ENCODE measurements at places on chromosomes 6 and 20.

DNA sequence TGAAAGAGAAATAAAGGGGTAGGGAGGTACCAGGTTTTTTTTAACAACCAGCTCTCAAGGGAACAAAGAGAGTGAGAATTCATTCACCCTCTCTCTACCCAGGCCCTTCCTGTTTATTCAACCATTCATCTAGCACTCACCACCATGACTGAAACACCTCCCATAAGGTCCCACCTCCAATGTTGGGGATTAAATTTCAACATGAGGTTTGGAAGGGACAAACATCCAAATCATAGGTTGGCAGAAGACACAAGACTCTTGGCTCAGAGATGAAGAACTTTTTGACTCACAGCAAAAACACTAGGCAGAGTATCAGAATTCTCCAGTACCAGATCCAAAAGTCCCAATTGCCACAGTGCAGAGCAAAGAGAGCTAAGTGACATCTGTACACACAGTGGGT lies 186.3 kb downstream of the EDN1 start:
- DNase-seq, result no peak

DNA sequence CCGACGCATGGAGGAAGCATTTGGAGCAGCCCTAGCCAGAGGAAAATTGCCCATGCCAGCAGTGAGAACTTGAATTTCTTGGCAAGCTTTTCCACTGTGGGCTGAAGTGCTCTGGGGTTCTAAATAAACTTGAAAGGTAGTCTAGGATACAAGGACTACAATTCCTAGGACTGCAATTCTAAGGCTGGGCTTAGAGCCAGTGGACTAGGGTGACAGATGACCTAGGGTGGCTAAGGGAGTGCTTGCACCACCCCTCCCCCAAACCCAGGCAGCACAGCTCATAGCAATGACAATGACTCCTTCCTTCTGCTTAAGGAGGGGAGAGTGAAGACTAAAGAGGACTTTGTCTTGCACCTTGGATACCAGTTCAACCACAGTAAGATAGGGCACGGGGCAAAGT lies 122.3 kb downstream of the THBS2 start:
- no peak for DNase-seq

- DNase-seq, result no peak
Measured at GRCh38 chr6:155436981-155437749, 18.5 kb downstream of the NOX3 start.

GRCh38 chr20:38153401-38153800 lies 11.7 kb downstream of the TGM2 start:
- no peak for DNase-seq

DNA sequence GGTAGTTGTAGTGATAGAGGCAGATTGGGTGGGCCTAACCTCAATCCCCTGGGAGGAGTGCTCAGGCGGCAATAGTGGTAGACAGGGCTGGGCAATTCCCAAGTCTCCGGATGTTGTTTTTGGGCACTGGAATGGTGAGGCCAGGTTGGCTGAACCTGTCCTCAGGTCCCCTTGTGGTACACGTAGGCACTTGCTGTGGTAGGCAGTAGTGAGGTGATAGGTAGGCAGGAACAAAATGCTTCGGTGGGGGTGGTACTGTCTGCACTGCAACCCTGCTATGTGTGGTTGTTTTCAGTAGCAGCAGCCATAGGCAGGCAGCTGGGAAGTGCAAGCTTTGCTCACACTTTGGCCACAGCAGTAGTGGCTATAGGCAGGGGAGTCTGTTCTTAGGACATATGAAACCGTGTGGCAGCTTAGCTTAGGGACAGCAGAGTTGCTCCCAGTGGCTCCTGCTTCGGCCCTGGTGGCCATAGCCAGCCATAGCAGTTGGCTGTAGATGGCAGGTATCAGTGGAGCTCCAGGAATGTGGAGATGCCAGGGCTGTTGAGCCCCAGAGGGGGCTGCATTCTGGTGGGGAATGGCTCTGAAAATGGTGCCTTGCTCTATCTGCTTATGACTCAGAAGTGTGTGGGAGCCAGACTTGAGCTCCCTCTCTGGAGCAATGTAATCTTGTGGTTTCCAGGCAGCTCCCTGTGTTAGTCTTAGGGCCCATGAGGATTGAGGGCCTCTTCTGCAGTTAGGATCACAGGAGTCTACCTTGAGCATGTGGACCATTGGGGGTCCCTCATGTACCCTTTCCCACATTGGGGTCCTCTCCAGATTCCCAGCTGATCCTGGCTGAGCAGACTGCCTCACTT lies 241.8 kb upstream of the BMP2 start:
- no peak for DNase-seq

GRCh38 chr6:33634946-33635345 lies 13.8 kb downstream of the ITPR3 start:
- no peak for DNase-seq

DNA sequence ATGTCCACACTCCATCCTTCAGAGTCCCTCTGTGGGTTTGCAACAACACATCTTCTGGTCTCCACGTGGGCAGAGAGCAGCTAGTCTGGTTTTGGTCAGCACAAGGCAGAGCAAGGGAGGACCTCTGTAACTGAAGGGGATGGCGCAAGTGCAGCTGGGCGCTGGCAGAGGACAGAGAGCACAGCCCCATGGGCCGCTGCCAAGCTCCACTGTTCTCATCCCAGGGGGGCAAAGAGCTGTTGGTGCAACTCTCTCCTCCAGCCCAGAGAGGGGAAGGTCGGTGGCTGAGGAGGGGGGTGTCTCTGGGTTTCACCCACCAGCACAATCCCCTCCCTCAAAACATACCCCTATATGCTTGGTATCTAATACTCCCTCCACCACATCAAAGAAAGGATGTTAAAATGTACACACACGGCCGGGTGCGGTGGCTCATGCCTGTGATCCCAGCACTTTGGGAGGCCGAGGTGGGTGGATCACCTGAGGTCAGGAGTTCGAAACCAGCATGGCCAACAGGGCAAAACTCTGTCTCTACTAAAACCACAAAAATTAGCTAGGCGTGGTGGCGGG lies 9.1 kb downstream of the ATP9A start:
- no peak for DNase-seq

DNA sequence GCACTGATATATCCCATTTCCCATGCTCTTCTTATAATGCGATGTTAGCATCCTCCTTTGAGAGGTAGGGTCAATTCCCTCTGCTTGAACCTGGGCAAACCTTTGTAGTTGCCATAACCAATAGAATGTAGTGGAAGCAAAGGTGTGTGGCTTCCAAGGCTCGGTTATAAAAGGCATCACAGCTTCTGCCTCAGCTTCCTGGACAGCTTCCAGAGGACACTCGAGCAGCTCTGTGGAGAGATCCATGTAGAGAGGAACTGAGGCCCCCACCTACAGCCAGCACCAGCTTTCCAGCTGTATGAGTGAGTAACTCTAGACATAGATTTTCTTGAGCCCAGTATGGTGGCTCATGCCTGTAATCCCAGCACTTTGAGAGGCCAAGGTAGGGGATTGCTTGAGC lies 36.7 kb downstream of the FGD2 start:
- DNase-seq, result peak; percentile 62

DNA sequence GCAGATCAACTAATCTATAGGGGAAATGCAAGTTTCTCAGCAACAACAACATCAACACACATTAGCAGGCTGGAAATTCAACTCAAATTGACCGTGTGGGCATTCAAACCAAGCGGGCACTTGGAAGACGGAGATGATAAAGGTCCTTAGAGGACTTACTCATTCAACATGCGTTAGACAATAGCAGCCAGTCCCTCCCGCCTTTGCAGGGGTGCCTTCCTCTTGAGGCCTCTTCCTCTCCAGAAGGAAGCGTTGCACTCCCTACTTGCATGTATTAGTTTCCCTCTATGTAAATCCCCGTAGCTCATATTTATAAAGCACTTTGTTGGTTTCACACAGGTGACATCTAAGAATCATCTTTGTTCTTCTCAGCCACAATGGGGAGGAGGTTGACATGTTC lies 300.8 kb upstream of the STXBP5 start:
- DNase-seq, result no peak

- no peak for DNase-seq
Measured at GRCh38 chr6:154893917-154894316, 101.2 kb upstream of the TIAM2 start.

GRCh38 chr20:43572891-43573290 lies 14.1 kb downstream of the SGK2 start:
- DNase-seq, result no peak

DNA sequence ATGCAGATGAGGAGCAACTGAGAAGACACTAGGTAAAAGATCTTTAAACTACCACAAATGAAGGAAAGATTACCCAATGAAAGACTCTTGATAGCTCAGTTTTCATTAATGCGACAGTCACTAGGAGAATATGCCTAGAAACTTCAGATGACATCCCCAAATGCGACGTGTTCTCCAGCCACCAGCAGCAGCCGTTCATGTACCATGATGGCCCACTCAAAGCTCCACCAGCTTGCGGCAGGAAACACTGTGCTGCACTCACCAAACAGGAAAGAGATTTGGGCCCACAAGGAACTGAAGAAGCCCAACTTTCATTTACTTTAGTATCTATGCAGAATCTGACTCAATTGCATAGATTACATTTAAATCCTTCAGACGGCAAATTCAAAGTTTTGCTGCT lies 7.5 kb downstream of the DIDO1 start:
- DNase-seq, result no peak

DNA sequence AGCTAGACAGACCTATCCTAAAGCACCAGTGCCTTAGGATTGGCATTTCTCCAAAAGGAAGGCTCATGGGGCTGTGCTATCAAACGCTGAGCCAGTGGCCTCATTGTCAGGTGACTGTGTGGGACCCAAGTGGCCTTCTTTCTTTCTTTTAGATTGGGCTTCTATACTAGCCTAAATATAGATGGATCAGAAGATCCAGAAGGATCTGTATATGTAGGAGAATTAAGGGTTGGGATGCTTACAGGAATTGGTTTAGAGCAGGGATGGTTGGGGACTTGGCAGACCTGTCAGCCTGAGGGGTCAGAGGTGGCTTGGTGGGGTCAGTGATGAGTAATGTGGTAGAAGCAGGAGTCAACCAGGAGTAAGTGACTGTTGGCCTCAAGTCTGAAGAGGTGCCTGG lies 14.8 kb downstream of the ABT1 start:
- DNase-seq, result no peak

- DNase-seq, result no peak
Measured at GRCh38 chr6:142378138-142378875, 76.5 kb downstream of the ADGRG6 start.

DNA sequence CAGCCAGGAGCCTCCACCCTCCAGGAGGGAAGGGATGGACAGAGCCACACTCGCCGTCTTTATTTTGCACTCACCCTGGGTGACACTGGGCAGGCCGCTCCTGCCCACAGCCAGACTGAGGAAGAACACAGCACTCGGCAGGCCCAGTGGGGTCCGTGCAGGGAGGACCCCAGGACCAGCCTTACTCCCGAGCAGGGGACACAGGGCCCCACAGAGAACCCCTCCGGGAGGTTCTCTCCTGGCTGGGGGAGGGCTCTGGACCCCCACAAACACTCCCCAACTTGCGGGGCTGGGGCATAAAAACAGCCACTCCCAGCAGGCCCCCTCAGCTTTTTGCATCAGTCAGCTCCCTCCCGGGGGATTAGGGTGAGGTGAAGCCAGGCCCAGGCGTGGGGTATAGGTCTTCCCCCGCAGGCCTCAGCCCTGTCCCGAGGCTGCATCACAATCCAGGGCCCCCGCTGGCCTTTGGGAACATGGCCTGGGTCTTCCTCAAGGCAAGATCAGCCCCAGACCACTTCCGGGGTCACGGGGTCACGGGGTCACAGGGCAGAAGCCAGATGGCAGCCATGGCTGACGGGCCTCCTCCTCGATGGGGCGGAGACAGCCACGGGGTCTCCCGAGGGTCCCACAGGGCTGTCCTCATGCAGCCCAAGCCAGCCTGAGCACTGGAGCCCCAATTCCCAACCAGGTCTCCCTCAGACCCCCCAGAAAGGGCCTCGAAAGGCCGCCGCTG lies 3.2 kb downstream of the TNFRSF6B start:
- peak; percentile 11 for DNase-seq

GRCh38 chr6:125944434-125944816 lies 12.1 kb upstream of the HINT3 start:
- no peak for DNase-seq

- DNase-seq, result no peak
Measured at GRCh38 chr6:147881432-147881831, 372.9 kb downstream of the SAMD5 start.

Measured in T-helper 1 cell (primary cell).